ENCODE measurements at places on chromosomes 11 and 22.

- ATAC-seq: no peak
Measured at GRCh38 chr22:29055192-29055830, 6.3 kb downstream of the C22orf31 start.

DNA sequence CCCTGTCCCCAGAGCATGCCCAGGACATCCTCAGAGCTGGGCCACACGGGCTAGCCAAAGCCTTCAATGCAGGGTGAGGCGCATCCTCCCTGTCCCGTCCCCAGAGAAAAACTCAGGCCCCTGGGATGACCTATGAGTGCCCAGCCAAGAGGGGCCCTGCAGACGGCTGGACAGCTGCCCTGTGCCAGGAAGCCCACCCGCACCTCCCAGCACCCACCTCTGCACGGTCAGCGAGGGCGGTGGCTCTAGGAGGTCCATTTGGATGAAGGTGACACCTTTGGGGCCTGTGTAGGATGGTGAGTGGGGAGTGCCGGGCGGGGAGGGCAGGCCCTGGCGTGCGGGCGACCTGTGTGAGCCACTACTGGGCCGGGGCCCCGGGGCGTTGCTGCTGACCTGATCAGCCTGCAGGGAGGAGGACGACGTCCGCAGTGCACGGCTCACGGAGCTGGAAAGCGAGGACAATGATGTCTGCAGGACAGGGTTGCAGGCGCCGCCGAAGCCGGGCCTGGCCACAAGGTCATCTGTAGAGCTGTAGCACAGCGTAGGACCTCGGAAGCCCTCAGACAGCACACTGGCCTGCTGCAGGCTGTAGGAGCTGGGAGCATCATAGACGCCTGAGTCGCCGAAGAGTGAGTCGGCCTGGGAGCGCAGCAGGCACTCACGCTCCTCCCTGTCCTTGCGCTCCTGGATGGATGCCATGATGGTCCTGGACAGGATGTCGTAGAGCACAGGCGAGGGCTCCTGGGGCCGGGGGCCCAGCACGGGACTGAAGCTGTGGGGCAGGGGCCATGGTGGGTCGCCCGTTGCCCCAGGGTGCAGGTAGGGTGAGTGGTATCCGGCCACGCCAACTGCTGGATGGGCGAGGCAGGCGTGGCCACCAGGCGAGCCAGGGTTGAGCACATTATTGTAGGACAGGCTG, 180.5 kb downstream of the IGLL1 start:
- ATAC-seq: no peak

- ATAC-seq: peak; percentile 26
Measured at GRCh38 chr11:71568704-71569349, 3.5 kb downstream of the KRTAP5-10 start.

- ATAC-seq: peak; percentile 47
Measured at GRCh38 chr11:44886790-44887140, 63.9 kb downstream of the TP53I11 start.

GRCh38 chr11:27287205-27287604, 75.8 kb downstream of the CCDC34 start:
- no peak for ATAC-seq

DNA sequence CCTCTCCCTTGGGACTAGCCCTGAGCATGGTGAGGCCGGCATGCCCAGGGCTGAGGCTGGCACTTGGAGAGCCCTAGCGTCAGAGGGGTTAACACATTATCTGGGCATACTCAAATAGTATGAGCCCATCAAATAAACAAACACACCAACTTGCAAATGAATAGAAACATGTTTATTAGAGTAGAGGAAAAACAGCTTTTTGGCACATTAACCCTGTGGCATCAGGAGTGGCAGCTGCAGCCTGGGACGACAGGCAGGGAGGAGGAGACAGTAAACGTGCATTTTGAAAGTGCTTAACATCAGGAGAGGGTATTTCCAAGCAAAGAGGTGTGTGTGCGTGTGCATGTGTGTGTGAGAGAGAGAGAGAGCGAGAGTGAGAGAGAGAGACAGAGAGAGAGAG, 684.9 kb downstream of the NTM start:
- no peak for ATAC-seq

DNA sequence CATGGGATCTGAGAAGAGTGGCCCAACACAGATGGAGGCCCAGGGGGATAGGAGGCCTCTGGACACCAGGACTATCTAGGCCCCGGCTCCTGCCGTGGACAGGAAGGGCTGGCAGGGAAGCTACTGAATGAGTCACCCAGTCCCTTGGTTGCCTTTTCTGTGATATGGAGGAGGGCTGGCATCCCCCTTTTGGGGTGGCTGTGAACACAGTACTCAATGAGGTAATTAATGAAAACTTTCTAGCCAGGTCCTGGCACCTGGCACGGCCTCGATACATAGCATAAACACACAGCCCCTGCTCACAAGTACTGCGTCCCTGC, 163.2 kb downstream of the CHST1 start:
- peak; percentile 5 for ATAC-seq

DNA sequence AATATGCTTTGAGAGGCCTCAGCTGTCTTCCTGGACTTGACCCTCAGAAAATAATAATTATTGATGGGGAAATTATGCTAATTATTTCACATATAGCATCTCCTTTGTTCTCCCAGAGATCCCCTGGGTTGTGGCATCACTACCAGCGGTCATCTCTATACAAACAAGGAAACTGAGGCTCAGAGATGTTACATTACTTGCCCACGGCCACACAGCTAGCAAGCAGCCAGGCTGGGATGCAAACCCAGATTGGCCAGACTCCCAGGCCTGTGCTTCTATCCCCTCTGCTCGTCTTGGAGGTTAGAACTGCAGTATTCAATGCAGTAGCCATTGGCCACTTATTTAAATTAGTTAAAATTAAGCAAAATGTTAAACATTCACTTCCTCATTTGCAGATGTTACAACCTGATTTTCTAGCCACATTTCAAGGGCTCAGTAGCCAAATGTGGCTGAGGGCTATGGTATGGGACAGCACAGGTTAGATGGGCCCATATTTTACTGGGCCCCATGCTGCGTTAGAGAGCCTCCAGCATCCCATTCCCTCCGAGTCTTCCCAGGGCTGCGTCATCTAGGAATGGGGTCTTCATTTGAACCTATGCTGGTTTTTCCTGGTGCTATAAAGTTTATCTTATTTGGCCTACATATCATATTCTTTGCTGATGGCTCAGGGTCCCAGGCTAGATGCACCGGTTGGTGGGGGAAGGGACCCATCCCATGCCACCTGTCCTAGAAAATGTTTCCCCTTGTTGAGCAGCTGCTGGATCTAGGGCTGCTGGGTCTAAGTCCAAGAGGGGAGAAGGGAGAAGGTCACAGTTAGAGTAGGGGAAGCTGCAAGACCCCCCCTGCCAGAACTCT, 2.2 kb downstream of the SLC35C1 start:
- no peak for ATAC-seq

DNA sequence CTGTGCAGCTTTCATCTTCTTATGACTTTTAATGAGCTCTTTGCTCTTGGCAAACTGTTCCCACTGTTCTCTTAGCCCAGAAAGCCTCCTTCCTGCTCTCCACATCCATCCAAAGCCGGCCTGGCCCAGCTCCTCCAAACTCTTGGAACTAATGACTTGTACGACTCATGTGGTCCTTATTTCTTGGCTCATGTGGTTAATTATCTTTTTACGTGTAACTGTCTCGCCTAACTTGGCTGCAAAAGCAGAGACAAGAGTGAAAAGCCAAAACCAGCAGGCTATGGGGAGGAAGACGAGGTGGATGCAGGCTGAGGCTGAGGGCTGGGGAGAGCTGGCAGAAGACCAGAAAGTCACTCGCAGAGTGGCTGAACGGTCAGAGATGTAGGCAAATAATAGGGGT, 5.5 kb downstream of the CSNK2A3 start:
- ATAC-seq: no peak

- ATAC-seq: no peak
Measured at GRCh38 chr11:115724666-115725065, 220.5 kb upstream of the CADM1 start.

- ATAC-seq: no peak
Measured at GRCh38 chr11:11491014-11491413, 130.8 kb downstream of the GALNT18 start.

- ATAC-seq: no peak
Measured at GRCh38 chr11:94537031-94537600, 6.6 kb upstream of the FUT4 start.

DNA sequence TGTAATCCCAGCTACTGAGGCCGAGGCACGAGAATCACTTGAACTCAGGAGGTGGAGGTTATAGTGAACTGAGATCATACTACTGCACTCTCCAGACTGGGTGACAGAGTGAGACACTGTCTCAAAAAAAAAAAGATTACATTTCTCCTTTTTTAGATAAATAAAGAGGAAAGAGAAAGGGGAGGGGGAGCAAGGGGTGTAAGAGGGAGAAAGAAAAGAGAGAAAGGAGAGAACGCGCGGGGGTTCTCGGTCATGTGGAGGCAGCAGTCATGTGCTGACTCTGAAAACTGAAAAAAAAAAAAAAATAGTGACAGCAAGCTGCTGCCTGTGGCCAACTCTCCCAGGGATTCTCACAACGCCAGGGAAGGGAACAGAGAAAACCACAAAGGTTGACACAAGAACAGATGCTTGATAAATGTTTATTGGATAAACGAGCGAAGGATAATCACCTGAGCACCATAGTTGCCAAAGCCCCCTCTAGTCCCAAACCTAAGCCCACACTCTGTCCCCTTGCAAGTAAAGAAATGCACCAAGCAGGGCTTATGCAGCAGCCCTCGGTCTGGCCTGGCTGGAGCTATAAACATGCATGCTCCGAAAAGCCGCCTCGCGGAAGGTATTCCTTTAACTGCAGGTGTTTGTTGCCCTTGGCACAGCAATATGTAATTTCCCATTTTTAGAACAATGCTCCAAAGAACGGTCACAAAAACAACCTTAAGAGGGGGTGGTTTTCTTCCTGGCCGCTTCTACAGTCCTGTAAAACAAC, 14.5 kb downstream of the SCGB1A1 start:
- peak; percentile 88 for ATAC-seq

DNA sequence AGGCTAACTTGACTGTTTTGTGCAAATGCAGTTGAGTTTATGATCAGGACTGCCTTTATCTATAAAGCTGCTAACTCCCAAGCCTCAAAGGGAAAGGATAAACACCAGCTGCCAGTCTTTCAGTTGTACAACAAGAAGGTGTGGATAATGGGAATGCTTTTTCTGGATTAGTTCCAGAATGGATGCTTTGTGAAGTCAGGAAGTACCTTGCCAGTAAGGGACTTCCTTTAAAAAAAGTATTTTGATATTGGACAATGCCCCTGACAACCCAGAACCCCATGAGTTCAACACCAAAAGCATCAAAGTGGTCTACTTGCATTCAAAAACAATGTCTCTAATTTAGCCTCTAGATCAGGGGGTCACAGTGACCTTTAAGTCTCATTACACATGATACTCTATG, 32.0 kb downstream of the OR5A2 start:
- no peak for ATAC-seq

DNA sequence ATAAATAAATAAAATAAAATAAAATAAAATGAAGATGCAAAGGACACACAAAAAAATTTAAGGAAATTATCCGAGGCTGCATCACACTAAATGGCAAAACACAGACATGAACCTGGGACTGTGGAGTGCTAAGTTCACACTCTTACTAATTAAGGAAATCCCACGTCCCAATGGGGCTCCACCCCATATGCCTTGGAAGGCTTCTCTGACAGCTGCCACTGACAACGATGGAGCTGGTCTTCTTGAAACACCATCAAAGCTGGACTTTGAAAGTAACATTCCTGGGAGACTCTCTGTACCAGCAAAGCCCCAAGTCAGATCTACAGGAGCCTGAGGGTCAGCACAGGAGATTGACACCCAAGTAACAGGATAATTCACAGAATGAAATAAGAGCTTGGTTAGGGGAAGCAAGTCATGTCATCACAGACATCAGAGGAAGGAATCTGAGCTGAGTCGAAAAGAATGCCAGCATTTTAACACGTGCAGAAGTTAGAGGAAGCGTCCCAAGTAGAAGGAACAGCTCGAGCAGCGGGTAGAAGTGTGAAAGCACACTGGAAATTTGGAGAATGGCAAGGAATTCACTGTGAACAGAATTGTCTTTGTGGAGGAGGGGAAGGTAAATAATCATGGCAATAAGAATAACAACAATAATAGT, 13.8 kb downstream of the TPST2 start:
- no peak for ATAC-seq

GRCh38 chr22:42380769-42381551, 51.2 kb downstream of the NFAM1 start:
- no peak for ATAC-seq

DNA sequence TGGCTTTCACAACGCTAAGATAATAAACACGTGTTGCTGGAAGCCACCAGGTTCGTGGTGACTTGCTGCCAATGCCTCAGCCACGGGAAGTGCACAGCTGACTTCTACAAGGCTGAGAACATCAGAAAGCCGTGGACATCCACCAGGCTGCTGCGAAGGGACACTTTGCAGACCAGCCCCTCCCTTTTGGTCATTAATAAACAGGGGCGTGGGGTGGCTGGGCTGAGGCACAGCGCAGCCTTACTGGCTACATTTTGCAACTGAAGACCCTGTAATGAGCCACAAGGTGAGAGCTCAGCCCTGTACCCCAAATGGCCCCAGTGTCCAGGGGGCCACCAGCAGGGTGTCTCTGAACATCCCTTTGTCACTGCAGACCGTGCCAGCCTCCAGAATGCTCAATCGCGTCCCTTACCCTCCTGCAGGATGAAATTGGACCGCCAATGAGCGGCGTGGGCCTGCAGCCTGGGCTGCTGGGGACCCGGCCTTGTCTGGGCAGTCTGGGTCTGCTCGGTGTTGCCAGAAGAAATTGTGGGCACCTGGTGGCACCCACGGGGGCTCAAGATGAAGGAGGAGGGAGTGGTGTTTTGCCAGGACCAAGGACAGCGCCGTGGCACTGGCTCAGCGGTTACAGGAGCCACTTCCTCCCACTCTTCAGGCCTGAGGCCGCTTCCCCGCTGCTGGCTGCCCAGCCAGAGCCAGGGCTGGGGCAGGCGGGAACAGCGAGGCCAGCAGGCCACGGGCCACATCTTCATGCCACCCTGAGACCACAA, 181.9 kb downstream of the CTTN start:
- no peak for ATAC-seq

- ATAC-seq: no peak
Measured at GRCh38 chr11:31531293-31531692, 21.7 kb downstream of the ELP4 start.

DNA sequence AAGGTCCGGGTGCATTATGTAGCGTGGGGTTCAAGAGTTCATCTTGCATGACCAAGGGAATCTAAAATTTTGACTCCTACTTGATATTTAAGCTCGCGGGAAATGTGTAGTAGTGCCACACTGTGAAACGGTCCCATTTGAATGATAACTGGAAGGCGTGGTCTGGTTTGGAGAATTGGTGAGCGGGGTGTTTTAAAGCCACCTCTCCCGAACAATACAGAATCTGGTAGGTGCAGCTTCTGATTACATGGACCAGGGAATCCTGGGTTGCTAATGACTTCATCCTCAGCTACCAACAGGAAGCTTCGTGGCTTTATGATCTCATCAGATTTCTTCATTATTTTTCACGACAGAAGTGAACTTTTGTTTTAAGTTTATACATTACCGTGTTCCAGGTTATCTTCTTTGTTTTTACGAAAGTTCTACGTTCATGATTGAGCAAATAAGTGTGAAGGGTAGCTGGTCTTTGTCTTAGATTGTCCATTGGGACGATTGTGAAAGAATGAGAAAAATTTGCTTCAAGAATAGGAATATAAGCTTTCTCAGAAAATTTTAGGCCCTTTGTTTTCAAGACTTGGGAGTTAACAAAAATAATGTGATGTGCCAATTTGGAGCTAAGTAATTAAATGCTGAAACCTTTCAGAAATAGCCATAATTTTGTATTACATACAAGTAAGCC, 1.7 kb downstream of the QSER1 start:
- ATAC-seq: peak; percentile 52

GRCh38 chr11:68189082-68189481, 24.0 kb downstream of the KMT5B start:
- no peak for ATAC-seq

- ATAC-seq: no peak
Measured at GRCh38 chr11:70578831-70579230, 180.5 kb downstream of the CTTN start.
